ENCODE measurements at places on chromosomes 2 and 18. TPM values are rescaled to one million over a fixed set of nuclear protein-coding genes. Genes with fewer than 3 reads are reported as not detected.

DNA sequence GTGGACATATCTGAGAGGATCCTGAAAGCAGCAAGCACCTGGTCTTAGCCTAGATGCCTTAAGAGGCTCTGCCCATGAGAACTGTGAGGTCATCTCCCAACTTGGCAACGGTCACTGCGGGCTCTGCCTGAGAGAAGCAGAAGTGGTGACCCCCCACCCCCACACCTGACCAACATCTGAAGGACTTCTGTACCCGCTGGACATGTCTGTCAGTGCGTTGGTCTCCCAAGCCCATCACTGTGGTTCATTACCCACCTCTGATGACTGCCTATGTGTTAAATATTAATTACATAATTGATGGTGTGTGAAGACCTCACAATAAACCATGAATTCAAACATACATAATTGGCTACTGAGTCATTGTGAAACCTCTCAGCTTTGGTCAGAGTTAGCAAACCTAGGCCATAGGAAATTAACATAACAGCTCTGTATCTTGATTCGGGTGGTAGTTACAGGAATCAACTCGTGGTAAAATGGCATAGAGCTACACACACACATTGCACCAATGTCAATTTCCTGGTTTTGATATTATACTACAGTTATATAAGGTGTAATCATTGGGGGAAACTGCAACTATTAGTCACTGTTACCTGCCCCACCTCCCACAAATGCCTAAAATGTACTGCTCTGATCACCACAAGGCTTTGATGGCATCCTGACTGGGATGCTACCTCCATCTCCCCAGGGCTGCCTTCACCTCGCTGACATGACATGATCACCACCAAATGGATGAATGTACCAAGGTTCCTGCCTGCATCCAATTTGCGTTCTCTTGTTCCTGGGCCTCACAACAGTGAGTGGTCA lies 4.3 kb upstream of the GALNT1 start:
- DNase-seq = peak; percentile 91

GRCh38 chr2:124804014-124804940 lies 779.2 kb downstream of the CNTNAP5 start:
- DNase-seq = peak; percentile 47

- DNase-seq = no peak
These were observed at the start of gene FAM124B for GRCh38 chr2:224401641-224402342. FAM124B (minus strand) TSS chr2:224402107; CDS start chr2:224401768, 339 bp downstream.

DNA sequence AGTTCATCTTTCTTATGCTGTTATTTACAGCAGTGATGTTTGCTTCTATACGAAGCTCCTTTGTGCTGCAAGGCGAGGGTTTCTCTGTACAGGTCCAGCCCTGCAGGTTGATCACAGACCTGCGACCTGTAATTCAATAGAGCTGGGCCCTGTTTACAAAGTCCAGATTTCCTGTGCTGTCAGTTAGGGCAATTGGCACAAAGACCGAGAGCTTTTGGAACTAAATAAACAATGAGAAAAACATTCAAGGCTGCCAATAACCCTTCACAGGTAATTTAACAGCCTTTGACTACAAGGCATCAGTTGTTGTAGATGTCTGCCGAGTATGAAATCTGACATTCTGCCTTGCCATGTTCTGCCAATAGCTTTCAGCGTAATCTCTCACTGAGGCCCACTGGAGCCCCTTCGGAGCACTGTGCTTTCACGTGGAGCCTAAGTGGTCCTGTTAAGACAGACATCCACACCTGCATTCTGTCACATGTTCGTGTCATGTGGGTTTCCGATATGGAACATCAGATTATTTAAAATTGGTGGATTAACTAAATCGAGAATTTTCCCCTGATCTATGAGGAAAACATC lies 232.5 kb downstream of the PTGR3 start:
- no peak for DNase-seq

DNA sequence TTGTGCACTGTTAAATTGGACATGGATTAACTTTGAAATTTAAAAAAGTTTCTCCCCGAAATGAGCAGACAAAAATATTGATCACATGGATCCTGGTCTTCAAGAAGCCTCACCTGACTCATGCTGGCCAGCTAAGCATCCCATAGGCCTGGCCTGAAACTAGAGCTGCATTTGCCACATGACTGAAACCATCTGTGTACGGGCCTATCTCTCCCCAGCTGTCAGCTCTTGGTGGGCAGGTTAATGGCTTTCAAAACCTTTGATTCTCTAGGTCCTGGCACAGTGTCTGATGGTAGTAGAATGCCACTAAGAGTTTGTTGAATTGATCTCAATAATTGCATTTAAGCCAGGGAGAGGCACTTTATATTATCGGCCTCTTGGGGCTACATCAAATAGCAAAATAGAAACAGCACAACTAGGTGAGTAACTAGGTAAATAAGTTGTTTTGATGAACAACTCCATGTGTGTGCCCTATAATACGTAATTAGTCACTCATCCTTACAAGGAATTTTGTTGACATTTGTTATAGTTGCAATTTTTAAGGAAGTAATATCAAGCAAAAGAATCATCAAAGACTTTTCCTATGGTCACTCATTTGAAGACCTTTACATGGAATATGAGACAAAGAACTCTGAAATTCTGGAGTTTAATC lies 251.1 kb downstream of the SP3 start:
- DNase-seq = no peak

DNA sequence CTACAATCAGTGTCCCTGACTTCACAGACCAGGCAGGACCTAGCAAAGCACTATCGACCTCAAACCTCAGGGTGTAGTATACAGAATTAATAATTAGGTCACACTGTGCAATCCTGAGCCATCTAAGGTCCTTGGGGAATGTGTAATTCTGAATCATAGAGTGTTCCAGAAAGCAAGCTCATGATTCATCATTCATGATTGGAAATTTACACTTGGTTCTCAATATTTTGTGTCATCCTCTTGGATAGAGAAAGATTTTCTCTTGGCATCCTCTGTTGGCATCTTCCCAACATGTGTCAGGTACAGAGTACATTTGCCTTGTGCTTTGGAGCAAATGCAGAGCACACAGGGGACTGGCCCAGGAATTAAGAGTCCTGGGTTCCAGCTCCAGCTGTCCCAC lies 245.0 kb upstream of the NT5C1B start:
- no peak for DNase-seq

Gene APCDD1
- total RNA-seq = 0.29 TPM

GRCh38 chr2:68925295-68925896 lies 27.3 kb downstream of the GKN2 start:
- DNase-seq = peak; percentile 30

GRCh38 chr2:157184161-157184895 lies 73.2 kb upstream of the GALNT5 start:
- no peak for DNase-seq

- peak; percentile 88 for DNase-seq
These were observed at the start of gene RAPH1 for GRCh38 chr2:203535078-203535783. RAPH1 (minus strand) TSS chr2:203535301; CDS start chr2:203495353, 39,948 bp downstream.

- no peak for DNase-seq
These were observed 307.4 kb downstream of the TGIF1 start for GRCh38 chr18:3757361-3757760.

- DNase-seq = peak; percentile 56
These were observed 24.7 kb upstream of the AGAP1 start for GRCh38 chr2:235468978-235469655.

DNA sequence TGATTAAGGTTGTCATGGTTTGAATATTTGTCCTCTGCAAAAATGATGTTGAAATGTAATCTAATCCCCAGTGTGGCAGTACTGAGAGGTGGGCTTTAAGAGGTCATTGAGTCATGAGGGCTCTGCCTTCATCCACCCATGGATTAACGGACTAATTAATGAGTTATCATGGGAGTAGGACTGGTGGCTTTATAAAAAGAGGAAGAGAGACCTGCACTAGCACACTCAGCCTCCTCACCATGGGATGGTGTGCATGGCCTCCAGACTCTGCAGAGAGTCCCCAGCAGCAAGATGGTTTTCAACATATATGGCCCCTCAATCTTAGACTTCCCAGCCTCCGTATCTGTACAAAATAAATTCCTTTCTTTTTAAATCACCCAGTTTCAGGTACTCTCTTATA lies 41.0 kb downstream of the DTNB start:
- DNase-seq = no peak

Gene DSG1
- total RNA-seq = not detected

DNA sequence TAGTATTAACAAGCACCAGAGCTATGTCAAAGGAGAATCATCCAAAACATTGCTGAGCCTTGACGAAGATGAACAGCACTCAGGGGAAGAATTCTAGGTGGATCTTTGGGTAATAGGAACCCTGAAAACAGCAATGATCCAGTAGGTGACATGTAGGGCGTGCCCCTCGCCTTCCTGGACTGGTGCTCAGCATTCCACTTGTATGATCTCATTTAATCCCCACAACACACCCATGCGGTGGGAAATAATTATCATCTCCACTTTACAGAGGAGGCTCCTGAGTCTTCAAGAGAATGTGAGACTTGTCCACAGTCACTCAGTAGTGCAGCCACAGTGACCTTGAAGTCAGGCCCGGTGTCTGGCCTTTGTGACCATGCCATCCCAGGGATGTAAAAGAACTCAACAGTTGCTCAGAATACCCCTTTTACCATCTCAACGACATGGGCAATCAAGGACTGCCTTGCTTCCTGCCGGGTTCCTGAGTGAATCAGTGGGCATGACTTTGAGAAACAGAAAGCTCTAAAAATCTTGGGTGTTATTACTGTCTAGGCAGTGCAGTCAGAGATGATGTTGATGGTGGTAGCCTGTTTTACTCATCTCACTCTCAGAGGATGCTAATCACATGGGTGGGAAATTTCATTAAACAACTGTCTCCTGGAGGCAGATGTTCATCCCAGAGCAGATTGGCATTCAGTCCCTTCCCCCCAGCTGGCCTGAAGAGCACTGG lies 161.6 kb downstream of the BCL11A start:
- DNase-seq = no peak

- DNase-seq = no peak
These were observed 42.2 kb downstream of the ARID5A start for GRCh38 chr2:96578731-96579130.

- DNase-seq = no peak
These were observed 97.6 kb downstream of the MAPRE2 start for GRCh38 chr18:35138773-35139172.

Gene TUBA3E
- total RNA-seq = not detected
